ENCODE measurements at places on chromosomes 11 and 22.

DNA sequence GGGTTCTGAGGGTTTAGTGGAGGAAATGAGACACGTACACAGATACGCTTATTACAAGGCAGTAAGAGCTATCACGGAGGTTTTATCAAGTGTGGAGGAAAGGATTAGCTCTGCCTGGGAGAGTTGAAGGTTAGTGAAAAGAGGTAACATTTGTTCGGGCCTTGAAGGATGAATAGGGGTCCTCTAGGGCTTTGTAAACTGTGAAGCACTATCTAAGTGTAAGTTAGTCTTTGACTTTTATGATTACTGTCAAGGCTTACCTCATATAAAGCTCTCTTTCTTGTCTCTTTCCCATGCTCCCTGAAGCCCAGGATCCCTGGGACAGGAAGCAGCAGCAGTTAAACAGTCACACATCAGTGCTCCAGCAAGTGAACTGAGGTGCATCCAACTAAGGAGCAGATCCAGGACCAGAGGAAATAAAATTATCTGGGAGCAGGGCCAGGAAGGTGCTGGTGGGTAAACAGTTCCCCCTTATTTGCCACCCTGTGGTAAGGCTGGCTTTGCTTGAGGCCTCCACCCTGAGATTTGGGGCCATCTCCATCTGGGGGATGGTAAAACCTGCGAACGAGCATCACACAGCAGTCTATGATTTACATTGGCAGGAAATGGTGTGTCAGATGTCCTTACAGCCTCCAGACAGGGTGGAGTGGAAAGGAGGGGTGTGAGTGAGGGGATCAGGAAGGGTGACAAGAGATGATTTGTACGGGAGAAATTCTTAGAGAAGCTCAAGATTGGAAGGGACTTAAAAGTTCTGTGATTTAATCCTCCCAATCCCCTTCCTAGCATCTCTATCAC lies 27.2 kb downstream of the GVQW3 start:
- no peak overlapping the region for H3K27ac ChIP-seq
- no peak for DNase-seq
- no peaks in the 10 kb centered on the region for H3K27me3 ChIP-seq
- no peak overlapping the region for H3K4me3 ChIP-seq
- H3K36me3 ChIP-seq, result no peaks in the 10 kb centered on the region

GRCh38 chr11:77345621-77346020 lies 44.1 kb upstream of the GDPD4 start:
- peaks cover 5% of the 10 kb centered on the region for H3K36me3 ChIP-seq
- H3K27ac ChIP-seq, result no peak overlapping the region
- H3K4me1 ChIP-seq, result no peaks in the 10 kb centered on the region
- no peak for DNase-seq

DNA sequence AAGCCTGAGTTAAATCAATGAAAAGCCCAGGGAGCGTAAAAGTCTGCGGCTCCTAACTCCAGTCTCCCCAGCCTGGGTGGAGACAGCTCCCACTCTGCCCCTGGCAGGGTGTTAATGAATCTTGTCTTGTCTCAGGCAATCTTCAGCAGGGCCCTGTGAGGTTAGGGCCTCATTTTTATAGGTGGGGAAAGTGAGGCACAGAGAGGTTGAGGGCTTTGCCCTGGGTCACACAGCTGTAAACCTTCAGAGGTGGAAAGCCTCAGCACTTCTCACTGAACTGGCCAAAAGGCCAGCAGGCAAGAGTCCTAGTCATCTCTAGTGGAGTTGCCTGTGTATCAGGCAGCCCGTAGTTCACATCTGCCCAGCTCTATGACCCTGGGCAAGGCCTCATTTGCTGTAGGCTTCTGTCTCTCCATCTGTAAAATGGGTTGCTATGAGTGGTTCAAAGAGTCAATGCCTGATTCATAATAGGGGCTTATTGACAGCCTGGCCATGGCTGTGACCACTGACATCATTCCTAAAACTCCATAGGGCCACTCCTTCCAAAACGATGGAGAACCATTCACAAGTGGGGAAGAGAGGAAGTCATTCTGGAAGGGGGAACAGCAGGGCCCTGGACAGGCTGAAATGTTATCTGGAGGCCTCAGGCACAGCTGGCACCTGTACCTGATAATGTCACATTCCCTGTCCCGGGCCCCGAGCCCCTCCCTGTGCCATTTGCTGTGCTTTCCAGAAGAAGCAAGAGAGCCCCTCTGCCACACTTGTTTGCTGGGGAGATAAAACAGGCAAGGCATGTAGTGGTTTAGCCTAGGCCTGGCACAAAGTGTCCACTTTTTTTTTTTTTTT lies 6.0 kb downstream of the CBX7 start:
- H3K4me3 ChIP-seq, result peak overlapping the region; percentile 97
- H3K27me3 ChIP-seq, result no peaks in the 10 kb centered on the region
- DNase-seq, result no peak
- peak overlapping the region; percentile 74 for H3K27ac ChIP-seq
- peaks cover 5% of the 10 kb centered on the region for H3K36me3 ChIP-seq

DNA sequence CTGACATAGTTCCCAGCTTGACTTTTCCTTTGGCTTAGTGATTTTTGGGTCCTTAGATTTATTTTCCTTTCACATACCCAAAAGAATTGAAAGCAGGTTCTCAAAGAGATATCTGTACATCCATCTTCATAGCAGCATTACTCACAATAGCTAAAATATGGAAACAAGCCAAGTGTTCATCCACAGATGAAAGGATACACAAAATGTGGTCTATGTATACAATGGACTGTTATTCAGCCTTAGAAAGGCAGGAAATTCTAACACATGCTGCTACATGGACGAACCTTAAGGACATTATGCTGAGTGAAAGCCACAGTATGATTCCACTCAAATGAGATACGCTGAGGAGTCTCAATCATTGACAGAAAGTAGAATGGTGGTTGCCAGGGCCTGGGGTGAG lies 171.8 kb downstream of the IGLL1 start:
- no peak for DNase-seq
- no peak overlapping the region for H3K27ac ChIP-seq
- no peaks in the 10 kb centered on the region for H3K27me3 ChIP-seq
- no peaks in the 10 kb centered on the region for H3K36me3 ChIP-seq
- no peaks in the 10 kb centered on the region for H3K4me1 ChIP-seq

- no peaks in the 10 kb centered on the region for H3K36me3 ChIP-seq
- peak; percentile 74 for DNase-seq
- peaks cover 32% of the 10 kb centered on the region for H3K4me1 ChIP-seq
- H3K27ac ChIP-seq, result peak within 1 kb of the TSS; percentile 97
These were observed at the start of gene SLC35E4 for GRCh38 chr22:30635273-30636225. SLC35E4 (plus strand) TSS chr22:30635781; CDS start chr22:30636451, 670 bp downstream.

- no peak overlapping the region for H3K27ac ChIP-seq
- DNase-seq, result no peak
- H3K4me3 ChIP-seq, result no peak overlapping the region
- H3K27me3 ChIP-seq, result no peaks in the 10 kb centered on the region
These were observed 23.9 kb upstream of the CRTAM start for GRCh38 chr11:122814401-122814800.

- H3K4me3 ChIP-seq, result no peak overlapping the region
- H3K4me1 ChIP-seq, result no peaks in the 10 kb centered on the region
- H3K27ac ChIP-seq, result no peak overlapping the region
- no peaks in the 10 kb centered on the region for H3K27me3 ChIP-seq
- no peaks in the 10 kb centered on the region for H3K36me3 ChIP-seq
- peak; percentile 35 for DNase-seq
These were observed 232.7 kb upstream of the B3GAT1 start for GRCh38 chr11:134644476-134645456.
